ENCODE measurements at places on chromosomes 3 and 15.
A peak's percentile ranks its signal among the peaks of the same experiment; 100 is the strongest.

GRCh38 chr3:44989636-44990373, 13.8 kb downstream of the EXOSC7 start:
- no peak for DNase-seq

GRCh38 chr15:76866716-76867321, 38.3 kb downstream of the SCAPER start:
- DNase-seq: no peak

GRCh38 chr3:162892921-162893793, 1396.5 kb downstream of the OTOL1 start:
- DNase-seq: no peak

DNA sequence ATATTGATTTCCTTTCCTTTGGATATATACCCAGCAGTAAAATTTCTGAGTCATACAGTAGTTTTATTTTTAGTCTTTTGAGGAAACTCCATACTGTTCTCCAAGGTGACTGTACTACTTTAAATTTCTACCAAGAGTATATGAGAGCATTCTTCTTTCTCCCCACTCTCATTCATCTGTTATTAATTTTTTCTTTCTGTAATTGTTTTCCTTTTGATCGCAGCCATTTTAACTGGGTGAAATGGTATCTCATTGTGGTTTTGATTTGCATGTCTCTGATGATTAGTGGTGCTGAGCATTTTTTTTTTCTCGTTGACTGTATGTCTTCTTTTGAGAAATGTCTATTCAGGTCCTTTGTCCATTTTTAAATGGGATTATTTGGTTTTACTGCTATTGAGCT, 18.3 kb upstream of the VGLL3 start:
- DNase-seq: no peak

DNA sequence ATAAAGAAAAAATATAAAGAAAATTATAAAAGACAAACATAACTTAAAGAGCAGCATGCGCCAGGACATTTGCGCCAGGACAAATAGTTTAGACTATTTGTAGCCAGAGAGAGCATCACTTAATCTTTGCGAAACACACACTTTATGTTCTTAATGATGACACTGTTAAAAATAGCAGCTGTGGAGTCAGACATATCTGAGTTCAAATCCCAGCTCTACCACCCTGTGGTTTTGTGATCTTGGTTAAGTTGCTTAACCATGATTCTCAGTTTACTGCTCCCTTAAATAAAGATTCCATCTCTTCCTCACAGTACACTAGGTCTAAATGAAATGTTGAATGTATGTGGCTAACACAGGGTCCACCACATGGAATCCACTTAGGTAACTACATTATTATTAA, 31.4 kb downstream of the KCNMB2 start:
- no peak for DNase-seq

DNA sequence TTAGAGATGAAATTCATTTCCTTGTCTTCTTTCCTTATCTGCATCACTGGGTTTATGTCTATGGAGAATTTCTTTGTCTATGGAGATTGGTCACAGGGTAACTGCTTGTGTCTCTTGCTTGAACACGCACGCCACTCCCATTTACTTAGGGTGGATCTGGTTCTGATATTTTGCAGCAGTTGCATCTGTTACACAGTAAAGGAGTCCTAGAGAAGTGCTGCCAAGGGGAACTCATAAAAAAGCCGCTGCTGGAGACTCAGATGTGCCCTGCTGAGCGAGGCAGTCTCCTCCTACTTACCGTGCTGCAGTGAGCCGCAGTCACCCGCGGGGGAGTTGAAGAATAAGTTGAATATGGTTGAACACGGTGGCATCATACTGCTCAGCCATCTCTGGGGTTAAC, 105.2 kb upstream of the KLHL25 start:
- no peak for DNase-seq

DNA sequence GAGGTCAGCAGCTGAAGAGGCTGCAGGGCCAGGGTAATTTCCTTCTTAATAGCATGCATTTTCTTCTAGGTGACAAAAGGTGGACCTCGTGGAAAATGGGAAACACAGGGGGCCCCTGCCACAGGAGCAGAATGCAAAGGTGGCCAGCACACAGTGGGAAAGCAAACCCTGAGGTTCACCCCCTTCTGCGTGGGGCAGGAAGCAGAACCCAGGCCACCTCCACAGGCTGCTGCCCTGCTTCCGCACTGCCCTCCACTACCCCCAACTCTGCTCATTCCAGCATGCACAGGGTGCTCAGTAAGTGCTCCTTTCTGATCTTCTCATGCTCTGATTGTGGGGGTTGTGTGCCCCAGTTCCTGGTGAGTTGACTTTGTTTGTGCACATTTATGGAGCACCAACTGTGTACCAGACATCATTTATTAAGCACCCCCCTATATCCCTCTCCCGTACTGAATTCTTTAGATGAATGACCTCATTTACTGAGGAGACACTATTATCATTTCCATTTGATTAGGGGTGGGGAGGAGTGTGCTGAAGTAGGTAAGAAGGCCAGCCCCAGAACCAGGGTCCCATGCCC, 12.7 kb upstream of the FGD5 start:
- no peak for DNase-seq

DNA sequence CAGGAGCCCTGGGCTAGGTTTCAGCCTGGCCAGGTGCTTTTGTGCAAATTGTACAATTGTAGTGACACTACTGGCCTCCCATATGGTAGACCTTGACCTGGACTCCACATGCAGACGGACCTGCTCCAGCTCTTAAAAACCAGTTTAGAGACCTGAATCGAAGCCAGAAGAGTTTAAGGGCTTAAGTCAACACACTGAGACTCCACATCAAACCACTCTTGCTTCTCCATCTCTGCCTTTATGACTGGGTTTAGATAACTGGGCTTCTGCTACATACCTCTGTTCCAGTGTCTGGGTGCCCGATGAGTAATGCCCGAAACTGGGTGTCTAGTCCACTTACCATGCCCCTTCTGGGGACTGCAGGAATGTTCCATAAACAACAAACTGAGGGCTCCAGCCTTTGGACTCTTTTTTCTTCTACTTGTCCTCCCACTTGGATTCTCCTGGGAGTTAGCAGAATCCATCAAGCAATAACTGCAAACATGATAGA, 32.8 kb downstream of the TMEM212 start:
- DNase-seq: no peak

- DNase-seq: no peak
Observed at GRCh38 chr3:171676601-171677175, 133.6 kb downstream of the PLD1 start.

- DNase-seq: peak; percentile 71
Observed at GRCh38 chr15:31263751-31264558, 62.7 kb upstream of the KLF13 start.

- DNase-seq: no peak
Observed at GRCh38 chr3:161925749-161926360, 429.2 kb downstream of the OTOL1 start.

DNA sequence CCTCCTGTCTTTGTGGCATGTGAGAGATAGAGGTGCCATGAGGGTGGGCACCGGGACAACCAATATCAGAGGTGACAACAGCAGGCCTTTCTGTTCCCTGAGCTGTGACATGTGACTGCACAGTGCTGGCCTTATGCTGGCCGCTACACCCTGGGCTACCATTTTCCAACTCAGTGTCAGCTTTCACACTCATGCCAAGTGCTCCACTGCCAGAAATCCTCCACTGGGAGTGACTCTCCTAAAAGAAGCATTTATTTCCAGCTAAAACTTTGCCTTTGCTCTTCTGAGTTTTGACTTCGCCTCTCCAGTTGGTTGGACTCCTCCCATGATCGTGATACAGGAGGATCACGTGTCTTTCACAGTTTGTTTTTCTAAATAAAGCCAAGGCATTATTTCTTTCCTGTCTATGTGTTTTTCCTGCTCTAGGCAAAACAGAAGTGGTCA, 31.4 kb downstream of the CA12 start:
- no peak for DNase-seq

DNA sequence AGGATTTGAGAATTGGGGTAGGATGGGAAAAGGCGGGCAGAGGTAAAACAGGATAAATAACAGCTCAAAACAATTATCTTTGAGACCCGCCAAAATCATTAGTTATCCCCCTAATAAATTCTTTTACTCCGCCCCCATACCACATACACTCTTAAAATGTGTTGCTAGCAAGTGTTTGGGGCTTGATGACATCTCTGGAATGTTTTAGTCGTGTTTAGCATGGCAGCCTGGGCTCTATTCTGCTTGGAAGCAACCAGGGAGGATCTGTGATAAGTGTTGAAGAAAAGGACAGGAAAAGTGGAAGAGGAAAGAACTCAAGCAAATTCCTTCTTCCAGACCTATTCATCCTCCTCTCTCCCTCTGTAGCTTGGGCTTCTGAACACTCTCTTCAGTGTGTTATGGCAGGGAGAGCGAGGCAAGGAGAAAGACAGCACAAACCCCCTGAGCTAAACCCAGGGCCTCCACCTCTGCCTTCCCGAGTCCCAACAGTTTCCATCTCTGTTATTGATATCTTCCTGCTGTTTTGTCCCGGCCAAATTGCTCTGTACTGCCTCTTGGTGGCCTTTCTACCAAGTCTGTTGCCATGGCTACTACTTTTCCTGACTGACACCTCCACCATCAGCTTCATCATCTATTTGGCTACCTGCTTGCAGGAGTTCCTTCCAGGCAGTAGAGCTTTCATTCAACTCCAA, 135.8 kb downstream of the RPL22L1 start:
- no peak for DNase-seq

- no peak for DNase-seq
Observed at GRCh38 chr3:125643172-125643571, 47.9 kb upstream of the OSBPL11 start.

DNA sequence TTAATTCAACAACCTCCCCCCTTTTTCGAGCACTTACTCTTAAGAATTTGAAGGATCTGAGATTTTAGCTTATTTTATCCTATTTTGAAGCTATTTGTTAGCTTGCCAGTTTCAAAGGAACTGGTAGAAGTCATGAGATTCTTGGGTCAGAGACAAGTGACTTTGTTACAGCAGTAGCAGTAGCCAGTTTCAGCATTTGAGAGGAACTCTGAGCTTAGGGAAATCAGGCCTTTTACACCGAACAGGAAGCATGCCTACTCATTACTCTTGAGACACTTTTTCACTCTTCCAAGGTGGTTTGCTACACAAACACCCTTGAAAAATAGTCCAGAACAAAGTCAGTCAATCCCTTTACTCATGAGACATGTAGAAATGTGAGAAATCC, 24.5 kb upstream of the TM4SF1 start:
- no peak for DNase-seq

DNA sequence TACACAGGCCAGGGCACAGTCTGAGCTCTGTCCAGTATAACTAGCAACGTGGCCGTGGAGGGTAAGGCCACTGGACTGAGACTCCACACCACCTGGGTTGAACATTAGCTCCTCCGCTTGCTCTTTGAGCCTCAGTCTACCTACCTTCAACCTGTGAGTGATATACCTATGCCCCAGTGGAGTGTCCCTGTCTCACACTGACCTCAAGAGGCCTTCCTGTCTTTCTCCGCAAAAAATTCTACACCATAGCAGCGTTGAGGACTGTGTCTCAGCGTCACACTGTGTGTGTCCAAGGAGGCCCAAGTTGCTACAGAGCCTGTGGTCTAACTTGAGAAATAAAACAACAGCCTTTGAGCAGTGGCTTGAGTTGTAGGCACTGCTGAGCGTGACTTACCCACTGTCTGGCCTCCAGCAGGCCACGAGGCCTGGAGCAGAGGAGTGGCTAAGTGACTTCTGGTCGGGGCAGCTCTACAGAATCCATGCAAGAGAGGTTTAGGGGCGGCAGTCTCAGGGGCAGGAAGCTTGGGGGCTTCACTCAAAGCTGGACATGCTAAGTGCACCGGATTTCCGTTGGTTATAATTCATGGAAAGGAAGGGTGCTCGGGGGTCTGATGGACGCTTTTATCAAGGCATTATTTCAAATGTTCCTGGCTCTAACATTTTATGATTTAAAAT, 2.0 kb upstream of the MGLL start:
- no peak for DNase-seq

GRCh38 chr3:55584716-55585368, 97.7 kb upstream of the WNT5A start:
- DNase-seq: no peak

GRCh38 chr15:65209701-65210643, 1.3 kb downstream of the CILP start:
- DNase-seq: no peak

GRCh38 chr3:126259411-126260391, 79.3 kb upstream of the ALDH1L1 start:
- DNase-seq: no peak

All from activated naive CD4-positive, alpha-beta T cell treated with Interleukin-2 at 50 U/mL for 16 hours (primary cell).